ENCODE measurements at places on chromosomes 7 and 10. TPM values are rescaled to one million over a fixed set of nuclear protein-coding genes. Genes with fewer than 3 reads are reported as not detected.

COL1A2 gene
- not detected for total RNA-seq

GPR85 gene
- total RNA-seq: not detected

DNA sequence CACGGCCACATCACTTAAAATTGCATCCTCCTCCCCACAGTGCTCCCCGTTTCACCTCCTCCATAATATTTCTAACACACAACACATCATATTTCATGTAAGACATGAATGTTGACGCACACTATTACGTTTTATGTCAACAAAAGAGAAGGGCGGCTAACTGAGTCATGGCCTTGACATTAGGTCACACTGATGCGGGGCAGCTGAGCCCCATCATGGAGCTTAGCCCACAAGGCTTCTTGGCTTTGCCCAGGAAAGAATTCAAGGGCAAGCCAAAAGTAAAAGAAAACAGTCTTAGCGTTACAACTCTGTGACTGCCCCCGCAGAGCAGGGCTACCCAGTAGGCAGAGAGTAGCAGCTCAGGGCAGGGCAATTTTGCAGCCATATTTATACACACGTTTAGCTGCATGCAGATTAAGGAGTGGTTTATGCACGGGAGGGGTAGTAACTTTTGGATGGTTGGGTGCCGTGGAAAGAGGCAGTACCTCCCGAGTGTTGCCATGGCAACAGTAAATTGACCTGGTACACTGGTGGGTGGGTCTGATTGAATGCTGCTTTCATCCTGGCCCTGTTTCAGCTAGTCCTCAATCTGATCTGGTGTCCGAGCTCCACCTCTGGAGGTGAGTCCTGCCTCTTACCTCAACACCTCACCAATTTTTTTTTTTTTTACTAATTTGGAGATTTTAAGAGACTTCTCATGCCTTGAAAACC is 156.2 kb upstream of the FRMD4A start:
- H3K4me3 ChIP-seq: no peak overlapping the region
- DNase-seq: no peak
- no peaks in the 10 kb centered on the region for H3K27me3 ChIP-seq
- no peaks in the 10 kb centered on the region for H3K36me3 ChIP-seq

GRCh38 chr7:74443543-74444247 is 10.0 kb upstream of the GTF2IRD1 start:
- H3K27ac ChIP-seq: no peak overlapping the region
- H3K36me3 ChIP-seq: no peaks in the 10 kb centered on the region
- H3K27me3 ChIP-seq: no peaks in the 10 kb centered on the region
- no peak for DNase-seq

SPDYE6 gene
- total RNA-seq: not detected

RTKN2 gene
- total RNA-seq: 3.0 TPM

DNA sequence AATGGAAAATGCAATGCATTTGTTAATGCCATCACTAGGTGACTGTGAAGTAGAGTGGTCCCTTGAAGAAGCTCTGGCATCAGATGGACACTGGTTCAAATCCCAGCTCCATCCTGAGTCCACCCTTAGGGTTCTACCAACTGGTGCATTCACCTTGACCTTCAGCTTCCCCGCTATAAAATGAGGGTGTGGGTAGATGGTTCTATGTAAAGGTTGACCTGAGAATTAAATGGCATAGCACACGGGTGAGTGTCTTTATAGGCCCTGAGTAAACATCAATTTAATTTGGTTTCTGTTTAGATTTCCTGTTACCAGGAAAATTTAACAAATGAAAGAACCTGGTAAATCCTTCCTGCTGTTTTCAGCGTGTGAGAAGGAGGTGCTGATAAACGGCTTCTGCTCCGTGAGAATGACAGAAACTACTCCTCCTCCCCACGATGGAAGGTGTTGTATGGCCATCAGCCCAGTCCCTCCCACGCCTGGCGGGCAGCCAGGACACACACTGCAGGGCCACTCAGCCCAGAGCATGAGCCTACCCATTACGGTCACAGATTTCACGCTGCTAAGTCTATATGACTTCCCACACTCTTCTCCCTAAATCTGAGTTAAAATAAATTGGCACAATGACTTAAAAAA is 210.1 kb downstream of the TNS3 start:
- no peak for DNase-seq
- H3K4me1 ChIP-seq: no peaks in the 10 kb centered on the region
- no peaks in the 10 kb centered on the region for H3K27me3 ChIP-seq
- no peak overlapping the region for H3K27ac ChIP-seq
- no peak overlapping the region for H3K4me3 ChIP-seq
- H3K36me3 ChIP-seq: no peaks in the 10 kb centered on the region
